ENCODE measurements at places on chromosomes 7 and 10.

- DNase-seq = no peak
Measured at GRCh38 chr10:23362879-23363792, 18.5 kb upstream of the C10orf67 start.

GRCh38 chr7:39676346-39676745 is 53.0 kb downstream of the RALA start:
- no peak for DNase-seq

GRCh38 chr10:77782328-77783061 is 144.1 kb downstream of the DLG5 start:
- no peak for DNase-seq

GRCh38 chr10:58477122-58477521 is 35.5 kb upstream of the BICC1 start:
- DNase-seq = no peak

GRCh38 chr7:37901236-37901827 is 15.3 kb downstream of the SFRP4 start:
- DNase-seq = peak; percentile 22
